Stimulated activated CD8-positive, alpha-beta memory T cell treated with anti-CD3 and anti-CD28 coated beads, Interleukin-7, amount 100 ng/mL, for 4 hours (primary cell): ENCODE measurements at places on chromosomes 2 and 18.

- no peak for DNase-seq
Observed at GRCh38 chr2:100731535-100731981, 88.4 kb upstream of the NPAS2 start.

DNA sequence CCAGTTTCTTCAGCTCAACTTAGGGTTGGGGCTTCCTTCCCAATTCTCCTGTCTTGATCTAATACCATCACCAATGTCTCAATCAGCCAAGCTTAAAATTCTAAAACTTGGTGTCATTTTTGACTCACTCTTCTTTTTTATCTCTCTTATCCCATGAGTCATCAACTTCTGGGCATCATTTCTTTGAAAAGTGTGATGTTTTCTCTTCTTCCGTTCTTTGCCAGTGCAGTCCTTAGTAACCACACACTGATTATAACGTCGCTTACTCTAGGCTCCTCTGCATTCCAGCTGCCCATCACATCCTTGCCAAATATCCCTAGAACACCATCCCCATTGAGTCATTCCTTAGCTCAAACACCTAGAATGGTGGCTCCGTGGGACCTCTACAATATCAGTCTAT, 27.4 kb upstream of the MRO start:
- DNase-seq: no peak

GRCh38 chr2:238023608-238024007, 37.2 kb upstream of the SCLY start:
- DNase-seq: no peak

DNA sequence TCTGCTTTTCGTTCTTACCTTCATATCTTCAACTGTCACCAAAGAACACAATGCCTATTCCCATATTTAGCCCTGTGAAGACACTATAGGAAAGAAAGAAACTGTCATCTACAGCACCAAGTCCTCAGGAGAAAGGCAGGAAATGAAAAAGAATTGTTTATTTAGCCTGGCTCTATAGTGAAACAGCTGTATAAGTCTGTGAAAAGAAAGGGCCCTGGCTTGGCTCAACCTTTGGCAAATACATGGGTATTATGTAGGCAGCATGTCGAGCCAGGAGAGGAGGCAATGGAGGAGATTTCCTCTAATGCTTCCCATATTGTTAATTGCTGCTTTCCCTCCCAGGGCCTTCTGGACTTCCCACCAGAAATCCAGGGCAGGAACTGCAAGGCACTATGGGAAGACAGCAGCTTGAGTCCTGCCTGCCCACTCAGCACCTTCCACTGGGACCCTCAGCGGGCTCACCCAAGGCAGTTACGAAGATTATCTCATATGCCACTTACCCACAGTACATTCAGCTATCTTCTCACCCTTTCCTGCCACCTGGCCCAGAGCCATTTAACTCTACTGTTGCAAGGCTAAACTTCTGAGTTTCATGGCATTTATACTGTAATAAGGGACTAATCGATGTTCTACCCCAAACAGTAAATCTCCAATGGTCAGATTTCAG, 30.1 kb downstream of the SLC8A1 start:
- DNase-seq: no peak

DNA sequence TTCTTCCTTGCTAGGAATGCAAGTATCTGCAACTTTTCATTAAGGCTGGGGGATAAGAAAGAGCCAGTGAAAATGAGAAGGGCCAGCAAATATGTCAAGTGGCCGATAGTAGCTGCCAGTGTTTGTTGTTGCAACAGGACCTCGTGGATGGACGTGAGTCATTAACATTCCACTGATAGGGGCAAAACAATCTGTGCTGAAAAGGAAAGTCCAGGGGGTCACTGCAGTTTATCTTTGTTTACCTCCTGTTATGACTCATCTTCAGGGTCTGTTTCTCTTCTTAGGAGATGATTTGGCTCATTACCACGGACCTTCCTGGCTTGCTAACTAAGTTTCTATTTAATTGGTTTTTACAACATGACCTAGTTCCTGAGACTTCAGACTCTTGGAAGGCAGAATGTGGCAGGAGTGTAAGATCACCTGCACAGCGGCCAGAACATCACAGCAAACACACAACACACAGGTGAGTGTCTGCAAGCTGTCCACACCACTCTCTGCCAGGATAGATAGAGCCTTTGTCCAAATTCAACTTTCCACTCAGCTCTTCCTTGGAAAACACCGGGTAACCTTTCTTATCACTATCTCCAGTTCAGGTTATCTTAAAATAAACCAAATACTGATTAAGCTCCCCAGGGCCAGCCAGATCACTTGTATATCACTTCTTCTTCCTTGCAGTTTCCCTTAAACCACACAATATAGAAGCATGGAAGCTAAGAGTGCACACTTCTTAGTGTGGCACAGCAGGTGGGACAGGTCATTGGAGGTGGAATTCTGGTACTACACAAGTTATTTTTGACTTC, 157.5 kb upstream of the LMAN1 start:
- DNase-seq: no peak

DNA sequence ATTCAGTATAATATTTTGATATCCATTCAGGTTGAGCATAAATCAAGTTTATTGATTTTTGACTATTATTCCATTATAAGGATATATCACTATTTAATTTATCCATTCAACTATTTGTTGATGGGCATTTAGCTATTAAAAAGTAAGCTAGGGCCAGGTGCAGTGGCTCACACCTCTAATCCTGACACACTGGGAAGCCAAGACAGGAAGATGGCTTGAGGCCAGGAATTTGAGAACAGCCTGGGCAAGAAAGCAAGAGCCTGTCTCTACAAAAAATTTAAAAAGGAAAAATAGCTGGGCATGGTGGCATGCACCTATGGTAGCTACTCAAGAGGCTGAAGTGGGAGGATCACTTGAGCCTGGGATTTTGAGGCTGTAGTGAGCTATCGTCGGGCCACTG, 183.5 kb downstream of the HNMT start:
- no peak for DNase-seq

- DNase-seq: no peak
Observed at GRCh38 chr2:217431577-217432269, 571.1 kb downstream of the TNS1 start.

DNA sequence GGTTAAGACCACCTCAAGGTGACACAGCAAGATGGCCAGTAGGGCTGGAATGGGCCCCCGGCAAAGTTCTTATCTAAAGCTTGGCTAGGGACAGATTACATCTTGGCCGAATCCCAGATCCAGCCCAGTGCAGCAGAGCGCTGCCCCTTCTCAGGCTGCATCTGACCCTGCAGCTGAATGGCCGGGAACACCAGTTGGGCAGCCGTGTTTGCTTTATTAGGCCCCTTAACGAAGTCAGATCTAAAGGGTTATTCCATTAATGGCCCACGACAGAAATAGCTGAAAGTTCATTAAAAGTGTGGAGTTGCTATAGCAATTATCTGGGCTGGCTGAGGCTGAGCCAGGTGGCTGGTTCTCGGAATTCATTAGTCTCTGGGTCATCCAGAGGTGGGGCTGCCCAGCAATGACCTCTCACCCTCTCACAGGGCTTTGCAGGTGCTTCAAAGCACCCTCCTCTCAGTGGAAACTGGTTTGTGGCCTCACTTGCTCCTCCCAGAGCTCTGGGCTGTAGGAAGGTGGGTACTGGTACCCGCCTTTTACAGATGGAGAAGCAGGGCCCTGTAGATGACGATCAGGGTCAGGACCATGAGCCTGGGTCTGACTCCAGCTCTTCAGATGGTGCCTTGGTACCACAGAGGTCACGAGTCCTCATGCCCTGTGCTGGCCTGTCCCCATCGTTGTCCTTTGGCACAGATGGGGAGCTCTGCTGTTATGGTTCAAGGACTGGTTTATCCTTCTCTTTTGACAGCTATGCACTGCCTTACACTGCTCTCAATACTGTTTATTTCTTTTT, 68.8 kb downstream of the EMX1 start:
- DNase-seq: no peak

DNA sequence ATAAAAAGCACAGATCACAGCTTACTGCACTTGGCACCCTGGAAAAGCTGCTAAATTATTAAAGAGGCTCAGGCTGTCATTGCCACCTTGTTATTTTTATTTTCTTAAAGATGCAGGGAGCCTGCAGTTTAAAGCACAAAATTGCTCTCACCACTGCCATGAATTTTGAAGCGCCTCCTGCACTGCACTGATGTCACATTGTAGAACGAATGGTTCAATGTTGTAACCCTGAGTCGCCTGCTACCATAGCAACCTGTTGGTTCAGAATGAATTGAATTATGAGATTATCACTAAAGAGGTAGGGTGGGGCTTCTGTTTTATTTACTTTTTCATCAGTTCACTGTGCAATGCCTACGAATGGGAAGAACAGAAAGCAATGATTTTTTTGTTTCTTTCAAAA, 16.5 kb downstream of the SCG2 start:
- DNase-seq: no peak

- no peak for DNase-seq
Observed at GRCh38 chr18:57589161-57589560, 2.7 kb upstream of the FECH start.

- DNase-seq: no peak
Observed at GRCh38 chr2:102636283-102636907, 17.0 kb downstream of the SLC9A2 start.

- DNase-seq: no peak
Observed at GRCh38 chr2:9658972-9659371, 28.2 kb upstream of the YWHAQ start.
